ENCODE measurements at places on chromosomes 7 and 10.

- DNase-seq, result no peak
These were observed 29.1 kb downstream of the CELF2 start for GRCh38 chr10:11046776-11047160.

DNA sequence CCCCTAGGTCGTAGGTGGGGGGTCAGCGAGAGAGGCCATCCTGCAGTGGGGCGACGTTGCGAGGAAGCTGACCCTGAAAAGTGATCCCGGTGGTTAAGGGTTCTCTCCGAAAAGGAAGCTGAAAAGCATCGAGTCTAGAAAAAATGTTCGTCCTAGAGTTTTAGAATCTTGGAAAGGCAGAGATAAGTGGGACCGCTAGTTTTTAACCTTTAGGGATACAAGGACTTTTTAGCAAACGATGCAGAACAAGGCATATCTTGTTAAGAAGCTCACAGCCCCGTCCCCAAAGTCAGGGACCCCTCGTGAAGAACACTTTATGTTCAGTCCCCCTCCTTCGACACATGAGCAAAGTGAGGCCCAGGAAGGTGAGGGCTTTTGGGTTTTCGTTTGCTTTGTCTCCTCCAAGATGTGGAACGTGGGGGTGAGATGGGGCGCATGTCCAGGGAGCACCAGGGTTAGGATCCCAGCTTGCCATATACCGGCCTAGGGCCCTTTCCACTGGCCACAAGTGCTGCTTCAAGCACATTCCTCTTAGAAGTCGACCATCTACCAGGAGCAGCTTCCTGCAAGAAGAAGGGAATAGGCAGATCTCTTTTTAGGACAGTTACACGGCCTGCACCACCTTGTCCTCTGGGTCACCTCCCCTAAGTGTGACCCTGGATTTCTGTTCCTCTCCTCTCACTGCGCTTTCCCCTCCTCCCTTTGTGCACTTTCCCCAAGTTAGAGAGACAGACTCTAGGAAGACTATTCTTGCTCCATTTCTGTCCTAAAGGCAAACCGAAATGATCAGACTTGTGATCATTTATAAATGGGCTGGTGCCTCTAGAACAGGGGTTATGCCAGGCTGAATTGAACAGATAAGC lies 969 bp downstream of the SLC35G1 start:
- no peak for DNase-seq

GRCh38 chr10:97230146-97230545 lies 44.4 kb upstream of the SLIT1 start:
- no peak for DNase-seq

DNA sequence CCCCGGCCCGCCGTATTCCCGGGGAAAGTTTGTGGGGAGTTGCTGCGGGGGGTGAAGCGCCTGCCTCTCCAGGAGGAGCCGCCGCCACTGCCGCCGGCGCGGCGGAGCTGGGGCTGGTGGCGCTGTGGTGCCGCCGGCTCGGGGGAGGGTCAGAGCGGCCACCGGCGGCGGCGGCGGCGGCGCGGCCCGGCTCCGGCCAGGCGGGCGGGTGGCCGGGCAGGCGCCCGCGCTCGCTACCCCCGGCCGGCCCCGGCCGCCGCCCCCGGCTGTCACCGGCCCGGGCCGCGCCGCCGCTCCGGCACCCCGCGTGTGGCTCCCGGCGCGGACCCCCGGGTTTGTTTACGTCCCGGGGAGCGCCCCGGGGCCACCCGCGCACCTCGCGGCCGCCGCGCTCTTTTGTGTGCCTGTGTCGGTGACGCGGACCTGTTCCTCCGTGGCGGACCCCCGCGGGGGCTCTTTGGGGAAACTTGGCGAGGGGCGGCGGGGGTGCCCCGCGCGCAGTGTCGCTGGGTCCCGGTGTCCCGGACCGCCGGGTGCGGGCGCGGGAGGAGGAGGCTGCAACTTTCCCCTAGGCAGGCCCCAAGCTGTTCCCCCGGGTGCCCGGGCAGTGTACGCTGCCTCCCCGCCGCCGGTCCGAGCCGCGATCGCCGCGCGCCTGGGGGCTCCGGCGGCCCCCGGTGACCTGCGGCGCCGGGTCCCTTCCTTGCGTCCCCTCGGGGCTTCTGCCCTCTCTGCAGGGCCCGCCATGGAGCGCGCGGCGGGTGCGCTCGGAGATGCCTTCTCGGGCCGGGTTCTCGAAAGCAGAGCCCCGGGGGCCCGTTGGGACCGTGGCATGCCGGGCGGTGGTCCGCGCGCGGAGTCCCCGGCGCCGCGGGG lies 593 bp upstream of the CUX1 start:
- peak; percentile 77 for DNase-seq

GRCh38 chr7:113890331-113891030 lies 28.3 kb downstream of the PPP1R3A start:
- DNase-seq, result no peak

Data from GM19239 (cell line).